ENCODE measurements at places on chromosomes 2 and 18.
A peak's percentile ranks its signal among the peaks of the same experiment; 100 is the strongest.

GRCh38 chr2:61811821-61812220, 42.0 kb downstream of the FAM161A start:
- no peak for DNase-seq

- no peak for DNase-seq
Observed at GRCh38 chr2:135590619-135591260, 59.5 kb downstream of the R3HDM1 start.

GRCh38 chr2:112474844-112475486, 7.0 kb upstream of the TTL start:
- DNase-seq = no peak

DNA sequence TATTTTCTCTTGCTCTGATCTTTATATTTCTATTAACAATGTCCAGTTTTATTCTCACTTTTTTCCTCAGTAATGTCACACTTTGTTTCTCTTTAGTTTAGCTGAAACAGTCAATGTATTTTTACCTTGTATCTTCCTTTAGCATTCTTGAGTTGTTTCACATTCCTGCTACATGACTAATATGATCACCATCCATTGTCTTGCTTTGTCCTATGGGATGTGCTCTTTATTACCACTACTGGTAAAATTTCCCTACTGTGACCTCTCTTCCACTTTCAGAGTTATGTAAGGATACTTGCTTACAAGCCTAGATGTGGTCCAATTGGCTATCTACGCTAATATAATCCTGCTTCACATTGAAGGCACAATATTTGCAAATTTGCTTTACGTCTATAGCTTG, 457.9 kb downstream of the PIK3C3 start:
- DNase-seq = no peak

DNA sequence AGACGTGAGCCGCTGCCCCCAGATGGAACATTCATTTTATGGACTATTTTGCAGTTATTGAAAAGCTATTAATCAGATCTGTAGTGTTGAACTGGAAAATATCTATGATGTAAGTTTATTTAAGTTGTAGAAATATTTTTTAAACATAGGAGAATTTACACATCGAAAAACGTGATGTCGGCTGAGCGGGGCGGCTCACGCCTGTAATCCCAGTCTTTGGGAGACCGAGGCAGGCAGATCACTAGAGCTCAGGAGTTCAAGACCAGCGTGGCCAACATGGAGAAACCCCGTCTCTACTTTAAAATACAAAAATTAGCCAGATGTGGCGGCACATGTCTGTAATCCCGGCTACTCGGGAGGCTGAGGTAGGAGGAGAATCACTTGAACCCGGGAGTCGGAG, 2.0 kb upstream of the TIA1 start:
- DNase-seq = no peak

GRCh38 chr18:43130716-43131260, 15.3 kb upstream of the RIT2 start:
- DNase-seq = no peak

DNA sequence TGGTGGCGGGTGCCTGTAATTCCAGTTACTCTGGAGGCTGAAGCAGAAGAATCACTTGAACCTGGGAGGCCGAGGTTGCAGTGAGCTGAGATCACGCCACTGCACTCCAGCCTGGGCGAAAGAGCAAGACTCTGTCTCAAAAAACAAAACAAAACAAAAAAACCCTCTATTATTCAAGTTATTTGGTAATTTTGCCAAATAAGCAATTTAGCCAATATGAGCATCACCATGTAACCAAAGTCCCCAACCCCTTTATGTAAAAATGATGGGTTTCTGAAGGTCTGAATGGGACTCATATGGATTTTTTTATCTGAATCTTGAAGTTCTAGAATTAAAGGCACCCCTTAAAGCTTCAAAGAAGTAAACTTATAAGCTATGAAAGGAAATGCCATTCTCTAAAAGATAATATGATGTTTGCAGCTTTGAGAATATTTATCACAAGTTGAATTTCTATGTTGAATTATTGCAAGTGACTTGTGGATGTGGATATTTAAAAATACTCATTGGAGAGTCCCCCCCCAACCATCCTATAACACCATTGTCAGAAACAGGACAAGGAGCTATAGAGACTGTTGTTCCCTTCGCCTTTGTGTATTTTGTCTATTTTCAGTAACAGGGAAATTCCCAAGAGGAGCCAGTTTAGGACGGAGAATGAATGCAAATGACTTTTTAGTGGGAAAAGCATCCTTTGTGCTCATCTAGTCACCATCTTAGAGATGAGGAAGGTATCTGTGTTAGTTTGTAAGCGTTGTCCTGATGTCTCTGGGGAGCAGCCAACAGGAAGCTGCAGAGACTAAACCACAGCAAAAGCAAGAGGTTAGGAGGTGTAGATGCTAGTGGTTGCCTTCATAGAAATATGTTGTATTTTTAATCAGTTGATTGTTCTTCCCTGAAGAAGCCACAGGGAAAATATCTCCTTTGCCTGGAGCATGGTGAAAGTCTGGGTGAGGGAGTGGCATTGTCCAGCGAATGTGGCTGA, 68.3 kb downstream of the TET3 start:
- DNase-seq = no peak

GRCh38 chr2:222420508-222420907, 3.8 kb upstream of the SGPP2 start:
- DNase-seq = no peak

DNA sequence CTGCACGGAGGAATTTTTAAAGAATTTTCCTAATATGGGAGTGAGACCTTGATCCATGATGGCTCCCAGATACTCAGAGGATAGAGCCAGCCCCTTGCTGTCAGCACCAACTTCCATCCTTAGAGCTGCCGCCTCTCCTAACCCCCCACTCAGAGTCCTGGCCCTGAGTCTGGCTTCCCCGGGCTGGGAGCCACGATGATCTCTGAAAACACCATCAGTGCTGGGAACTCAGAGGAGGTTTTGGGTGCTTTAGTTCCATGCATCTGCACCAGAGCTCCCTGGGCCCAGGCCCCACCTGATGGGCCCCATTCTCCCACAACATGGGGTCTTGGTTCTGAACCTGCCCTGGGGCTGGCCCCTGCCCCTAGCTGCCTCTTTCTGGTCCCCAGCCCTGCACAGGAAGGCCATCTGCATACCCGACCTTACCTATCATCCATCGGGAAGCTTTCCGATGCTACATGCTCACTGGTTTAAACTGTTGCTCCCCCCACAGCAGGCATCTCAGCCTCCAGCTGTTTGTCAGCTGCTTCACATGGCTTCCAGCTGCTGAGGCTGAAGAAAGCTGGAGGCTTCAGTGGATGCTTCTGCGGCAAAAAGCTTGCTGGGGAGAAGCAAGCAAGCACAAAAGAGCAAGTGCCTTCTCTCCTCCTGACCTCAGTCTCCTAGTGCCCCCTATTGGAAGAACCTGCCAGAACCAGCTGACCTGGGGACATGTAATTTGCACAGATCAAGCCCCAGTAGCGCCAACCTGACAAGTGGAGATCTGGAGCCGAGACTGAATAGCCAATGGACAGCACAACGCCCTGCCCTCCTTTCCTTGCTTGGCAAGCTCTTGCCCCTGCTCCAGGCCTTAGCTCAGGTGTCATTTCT, 24.2 kb upstream of the RHOB start:
- peak; percentile 50 for DNase-seq

DNA sequence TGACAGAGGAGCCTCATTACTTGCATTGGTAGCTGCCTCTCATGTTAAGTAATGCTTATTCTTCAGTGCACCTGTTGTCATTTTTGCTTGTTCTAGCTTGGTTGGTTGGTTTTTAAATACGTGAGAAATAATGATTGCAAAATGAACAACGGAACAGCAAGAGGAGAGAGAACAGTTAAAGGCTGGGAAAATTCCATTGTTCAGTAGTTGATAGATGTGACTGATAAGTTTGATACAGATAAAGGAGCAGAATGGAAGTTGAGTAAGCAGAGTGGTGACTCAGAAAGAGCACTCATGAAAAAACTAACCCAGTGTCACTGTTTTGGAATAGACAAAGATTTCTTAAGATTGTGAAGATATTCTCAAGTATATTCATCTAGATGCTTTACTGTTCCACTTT, 50.5 kb downstream of the MTA3 start:
- DNase-seq = no peak

- no peak for DNase-seq
Observed at GRCh38 chr2:8761529-8762164, 75.8 kb downstream of the KIDINS220 start.

- no peak for DNase-seq
Observed at GRCh38 chr2:233598952-233599351, 18.5 kb upstream of the UGT1A8 start.

DNA sequence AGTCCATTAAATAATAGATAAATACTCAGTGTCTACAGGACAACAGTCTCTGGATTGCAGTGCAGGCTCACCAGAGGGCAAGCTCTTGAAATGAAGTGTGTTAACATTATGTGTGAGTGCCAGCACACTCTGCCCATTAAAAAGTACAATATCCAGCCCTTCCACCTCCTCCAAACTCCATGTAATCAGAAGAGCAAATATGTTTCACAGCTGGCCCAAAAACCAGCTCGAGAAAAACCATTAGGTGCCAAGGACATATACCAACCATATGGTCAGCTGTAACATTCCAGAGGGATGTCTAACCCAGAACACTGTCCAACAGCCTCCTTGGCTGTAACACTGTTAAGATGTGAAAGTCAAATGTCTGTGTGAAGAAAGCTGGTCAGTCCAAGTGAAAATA, 112.2 kb downstream of the ZNF385B start:
- DNase-seq = no peak

GRCh38 chr2:118356051-118356450, 267.8 kb downstream of the INSIG2 start:
- DNase-seq = no peak

DNA sequence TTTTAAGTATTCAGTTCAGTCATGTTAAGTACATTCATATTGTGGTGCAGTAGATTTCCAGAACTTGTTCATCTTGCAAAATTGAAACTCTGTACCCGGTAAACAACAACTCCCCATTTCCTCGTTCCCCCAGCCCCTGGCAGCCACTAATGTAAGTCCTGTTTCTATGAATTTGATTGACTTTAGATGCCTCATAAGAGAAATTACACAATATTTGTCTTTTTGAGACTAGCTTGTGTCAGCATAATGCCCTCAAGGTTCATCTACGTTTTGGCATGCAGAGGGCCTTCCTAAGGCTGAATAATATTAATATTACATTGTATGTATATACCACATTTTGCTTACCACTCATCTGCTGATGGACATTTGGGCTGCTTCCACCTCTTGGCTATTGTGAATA, 30.9 kb downstream of the METTL21A start:
- no peak for DNase-seq

Data from H1 (cell line).